HTR-8/SVneo (cell line): ENCODE measurements at places on chromosomes 6 and 20.

- no peak for DNase-seq
These were observed 1.7 kb upstream of the VSTM2L start for GRCh38 chr20:37901240-37901639.

- DNase-seq = no peak
These were observed 75.8 kb downstream of the MYB start for GRCh38 chr6:135256866-135257265.

DNA sequence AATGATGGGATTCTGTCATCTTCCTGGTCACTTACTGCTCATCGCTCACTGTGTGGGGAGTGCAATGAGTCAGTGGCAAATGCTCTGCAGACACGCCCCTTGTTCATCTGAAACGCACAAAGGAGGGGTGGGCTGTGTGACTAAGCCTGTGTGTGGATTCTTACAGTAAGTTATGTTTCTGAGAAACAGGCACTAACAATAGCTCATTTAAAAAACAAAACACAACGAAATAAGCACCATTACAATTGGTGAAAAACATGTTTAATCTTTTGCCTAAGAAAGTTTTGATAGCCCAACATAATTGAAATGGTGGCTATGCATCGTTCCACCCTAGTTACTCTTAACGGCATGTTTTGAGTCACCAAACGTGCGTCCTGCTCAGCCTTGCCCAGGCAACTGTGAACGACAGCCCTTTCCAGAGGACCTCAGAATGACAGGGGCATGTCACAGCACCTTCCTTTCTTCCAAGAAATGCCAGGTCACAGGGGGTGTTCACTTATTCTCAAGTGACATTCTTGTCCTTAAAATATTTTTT lies 118.4 kb upstream of the SGK1 start:
- peak; percentile 86 for DNase-seq

DNA sequence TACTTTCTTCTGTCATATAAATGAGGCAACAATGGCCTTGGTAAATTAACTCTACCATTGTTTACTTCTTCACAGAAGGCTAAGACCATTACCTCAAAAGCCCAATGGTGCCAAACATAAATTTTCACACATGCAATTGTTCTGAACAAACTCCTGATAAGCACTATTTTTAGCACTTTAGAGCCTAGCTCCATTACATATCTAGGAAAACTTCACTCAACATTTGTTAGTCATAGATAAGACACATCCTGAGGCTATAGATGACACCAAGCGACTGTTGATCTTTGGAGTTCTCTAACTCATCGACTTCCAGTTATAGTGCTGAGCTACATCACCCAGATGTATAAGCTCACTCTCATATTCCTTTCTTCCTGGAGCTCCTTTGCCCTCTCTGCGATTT lies 245.9 kb downstream of the EYS start:
- DNase-seq = no peak

DNA sequence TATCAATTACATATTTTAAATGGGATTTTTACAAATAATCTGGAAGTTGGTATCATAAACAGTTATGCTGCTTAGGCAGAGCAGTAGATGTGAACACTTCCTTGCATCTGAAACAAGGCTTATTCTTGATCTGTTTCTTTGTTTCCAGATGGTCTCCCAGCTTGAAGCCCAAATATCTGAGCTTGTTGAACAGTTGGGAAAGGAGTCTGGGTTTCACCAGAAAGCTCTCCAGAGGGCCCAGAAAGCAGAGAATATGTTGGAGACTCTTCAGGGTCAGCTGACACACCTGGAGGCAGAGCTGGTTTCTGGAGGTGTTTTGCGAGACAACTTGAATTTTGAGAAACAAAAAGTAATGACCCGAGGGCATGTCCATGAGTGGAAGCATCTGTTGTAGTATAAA lies 91.9 kb downstream of the CCDC170 start:
- no peak for DNase-seq

- DNase-seq = no peak
These were observed 97.4 kb upstream of the NEDD9 start for GRCh38 chr6:11329726-11330412.

DNA sequence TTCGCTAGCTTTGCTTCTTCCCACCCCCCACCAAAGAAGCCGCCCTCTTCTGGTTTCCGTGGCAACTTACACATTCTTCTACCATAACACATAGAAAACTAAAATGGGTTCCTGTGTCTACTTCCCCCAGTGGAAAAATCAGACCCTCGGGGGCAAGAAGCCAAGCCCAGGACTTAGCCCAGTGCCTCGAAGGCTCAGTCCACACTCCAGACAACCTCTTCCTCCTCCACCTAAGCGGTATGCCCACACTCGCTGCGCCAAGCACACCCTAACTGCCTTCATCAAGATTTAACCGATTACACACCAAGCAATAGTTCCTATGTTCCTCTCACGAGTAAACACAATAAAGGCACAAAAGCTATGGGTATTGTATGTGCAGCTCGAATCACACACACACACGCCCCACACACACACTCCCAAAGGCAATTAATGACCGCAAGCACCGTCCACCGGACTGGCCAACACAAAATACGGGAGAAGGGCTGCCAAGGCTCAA lies 537 bp downstream of the PPIL4 start:
- DNase-seq = no peak

DNA sequence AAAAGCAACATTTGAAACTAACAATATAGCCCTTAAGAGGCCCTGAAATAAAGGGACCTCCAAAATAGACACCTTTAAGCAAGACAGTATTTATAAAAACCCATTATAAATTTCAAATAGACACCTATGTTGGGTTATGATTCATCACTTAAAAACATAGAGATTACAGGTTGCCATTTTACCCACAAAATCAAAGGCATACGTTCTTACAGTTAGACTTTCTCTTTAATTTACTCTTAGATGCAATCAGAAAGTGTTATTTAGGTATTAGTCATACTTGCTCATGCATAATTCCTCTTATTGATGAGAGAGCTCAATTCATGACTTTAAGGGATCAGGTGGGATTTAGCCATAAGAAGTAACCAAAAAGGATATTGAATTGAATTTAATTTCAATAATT lies 51.5 kb upstream of the TMEM200A start:
- no peak for DNase-seq

DNA sequence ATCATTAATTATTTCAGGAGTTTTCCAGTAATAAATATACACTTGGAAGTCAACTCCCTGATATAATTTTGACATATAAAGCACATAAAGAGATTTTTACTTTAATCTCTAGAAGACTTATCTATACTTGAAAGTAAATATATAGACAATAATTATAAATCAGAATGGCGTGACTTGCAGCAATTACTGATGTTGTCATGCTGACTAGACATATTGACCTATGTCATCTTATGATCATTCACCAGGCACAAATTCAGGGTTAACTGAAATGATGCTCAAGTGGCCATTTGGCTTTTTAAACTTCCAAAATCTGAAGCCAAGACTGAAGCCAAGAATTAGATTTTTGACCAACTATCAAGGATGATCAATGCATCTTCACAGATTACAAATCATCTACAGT lies 192.2 kb downstream of the MCHR2 start:
- no peak for DNase-seq

DNA sequence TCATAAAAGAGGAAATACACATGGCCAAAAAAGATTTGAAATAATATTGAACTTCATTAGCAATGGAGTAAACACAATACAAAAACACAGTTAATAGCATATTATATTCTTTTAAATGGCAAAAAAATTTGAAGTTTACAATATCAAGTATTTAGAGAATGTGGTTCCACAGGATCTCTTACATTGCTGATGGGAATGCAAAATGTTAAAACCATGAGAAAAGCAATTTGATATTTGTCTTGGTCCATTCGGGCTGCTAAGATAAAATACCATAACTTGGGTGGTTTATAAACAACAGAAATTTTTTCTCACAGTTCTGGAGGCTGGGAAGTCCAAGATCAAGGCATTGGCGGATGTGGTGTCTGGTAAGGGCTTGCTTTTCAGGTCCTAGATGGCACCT lies 154.0 kb upstream of the PLN start:
- no peak for DNase-seq

- no peak for DNase-seq
These were observed 6.1 kb upstream of the RNF8 start for GRCh38 chr6:37347670-37348111.

GRCh38 chr20:25222461-25223178 lies 25.3 kb upstream of the PYGB start:
- no peak for DNase-seq

DNA sequence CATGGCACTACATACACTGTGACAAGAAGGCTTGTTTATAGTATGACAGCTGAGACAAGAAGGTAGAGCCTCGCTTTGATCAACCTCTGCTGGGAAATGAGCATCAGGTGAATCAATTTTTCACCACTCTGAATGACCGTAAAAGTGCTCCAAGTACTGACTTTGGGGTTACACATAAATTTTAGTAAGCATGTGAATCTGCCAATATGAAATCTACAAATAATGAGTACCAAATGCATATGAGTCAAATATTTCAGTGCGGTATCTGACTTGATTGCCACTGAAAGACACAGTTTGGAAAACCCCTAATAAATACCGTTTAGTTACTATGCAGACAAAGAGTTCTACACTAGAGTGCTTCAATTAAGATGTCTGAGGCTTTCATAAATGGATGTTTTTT lies 77.8 kb downstream of the ATG5 start:
- DNase-seq = no peak

- no peak for DNase-seq
These were observed 54.7 kb downstream of the FGD2 start for GRCh38 chr6:37060195-37060559.

- peak; percentile 84 for DNase-seq
These were observed 16.1 kb downstream of the BPIFB1 start for GRCh38 chr20:33299111-33299603.

GRCh38 chr6:15642276-15642675 lies 20.6 kb downstream of the DTNBP1 start:
- DNase-seq = no peak

DNA sequence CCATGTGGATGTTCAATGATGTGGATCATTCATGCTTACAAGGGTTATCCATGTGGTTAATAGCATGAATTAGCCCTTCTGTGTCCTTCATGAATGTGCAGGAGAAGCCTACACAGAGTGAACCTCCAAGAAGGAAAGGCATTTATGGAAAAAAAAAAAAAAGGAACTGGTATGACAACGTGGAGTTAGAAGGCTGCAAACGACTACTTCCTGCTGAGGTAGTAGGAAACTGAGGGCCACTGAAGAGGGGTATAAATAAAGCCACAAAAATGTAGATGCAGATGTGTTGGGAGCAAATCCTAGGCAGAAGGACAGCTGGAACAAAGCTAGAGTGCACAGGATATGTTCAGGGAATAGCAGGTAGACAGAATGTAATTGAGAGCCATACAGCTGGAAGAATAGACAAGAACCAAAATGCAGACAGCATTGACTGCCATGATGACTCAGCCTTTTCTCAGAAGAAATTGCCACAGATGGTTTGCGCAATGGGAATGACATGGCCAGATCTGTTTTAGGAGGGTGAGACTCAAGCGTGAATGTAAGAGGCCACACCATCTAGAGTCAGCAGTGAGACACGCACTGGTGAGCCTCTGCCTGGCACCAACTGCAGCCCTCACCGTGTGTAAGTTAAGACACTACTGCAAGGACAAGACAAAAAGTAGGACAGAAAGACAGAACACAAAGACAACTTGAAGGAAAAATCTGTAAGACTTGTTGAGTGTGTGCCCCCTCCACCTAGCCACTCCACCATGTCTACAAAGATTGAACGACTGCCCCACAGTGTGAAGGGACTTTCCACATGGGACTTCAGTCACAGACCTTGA lies 79.8 kb downstream of the KIF13A start:
- peak; percentile 81 for DNase-seq

- no peak for DNase-seq
These were observed 46.8 kb downstream of the RREB1 start for GRCh38 chr6:7154341-7155139.

DNA sequence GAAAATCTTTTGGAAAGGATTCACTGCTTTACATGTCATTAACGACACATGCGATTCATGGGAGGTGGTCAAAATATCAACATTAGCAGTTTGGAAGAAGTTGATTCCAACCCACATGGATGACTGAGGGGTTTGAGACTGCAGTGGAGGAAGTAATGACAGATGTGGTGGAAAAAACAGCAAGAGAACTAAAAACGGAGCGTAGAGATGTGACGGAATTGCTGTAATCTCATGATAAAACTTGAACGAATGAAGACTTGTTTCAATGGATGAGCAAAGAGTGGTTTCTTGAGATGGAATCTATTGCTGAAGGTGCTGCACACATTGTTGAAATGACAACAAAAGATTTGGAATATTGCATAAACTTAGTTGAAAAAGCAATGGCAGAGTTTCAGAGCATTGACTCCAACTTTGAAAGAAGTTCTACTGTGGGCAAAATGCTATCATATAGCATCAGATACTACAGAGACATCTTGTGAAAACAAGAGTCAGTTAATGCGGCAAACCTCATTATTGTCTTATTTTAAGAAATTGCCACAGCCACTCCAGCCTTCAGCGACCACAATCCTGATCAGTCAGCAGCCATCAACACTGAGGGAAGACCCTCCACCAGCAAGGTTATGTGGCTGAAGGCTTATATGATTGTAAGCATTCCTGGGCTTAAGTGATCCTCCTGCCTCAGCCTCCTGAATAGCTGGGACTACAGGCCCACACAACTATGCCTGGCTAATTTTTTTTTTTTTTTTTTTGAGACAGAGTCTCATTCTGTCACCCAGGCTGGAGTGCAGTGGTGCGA lies 19.2 kb downstream of the SRSF3 start:
- DNase-seq = no peak

DNA sequence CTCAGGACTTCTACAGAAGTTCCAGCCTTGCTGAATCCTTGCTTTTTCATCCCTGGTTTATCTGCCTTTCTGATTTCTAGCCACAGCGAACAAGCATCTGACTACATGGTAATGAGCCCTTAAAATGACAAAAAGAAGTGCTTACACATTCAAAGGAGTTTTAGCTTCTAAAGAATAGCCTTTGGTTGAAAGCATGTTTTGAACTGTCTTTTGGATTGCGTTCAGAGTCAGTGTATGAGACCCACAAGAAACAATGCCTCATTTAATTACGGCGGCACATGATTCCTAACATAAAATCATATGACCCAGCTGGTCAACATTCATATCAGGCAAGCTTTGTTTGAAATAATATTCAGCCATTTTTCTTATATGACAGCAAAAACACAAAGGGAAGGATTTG lies 784.2 kb downstream of the KIF16B start:
- no peak for DNase-seq

DNA sequence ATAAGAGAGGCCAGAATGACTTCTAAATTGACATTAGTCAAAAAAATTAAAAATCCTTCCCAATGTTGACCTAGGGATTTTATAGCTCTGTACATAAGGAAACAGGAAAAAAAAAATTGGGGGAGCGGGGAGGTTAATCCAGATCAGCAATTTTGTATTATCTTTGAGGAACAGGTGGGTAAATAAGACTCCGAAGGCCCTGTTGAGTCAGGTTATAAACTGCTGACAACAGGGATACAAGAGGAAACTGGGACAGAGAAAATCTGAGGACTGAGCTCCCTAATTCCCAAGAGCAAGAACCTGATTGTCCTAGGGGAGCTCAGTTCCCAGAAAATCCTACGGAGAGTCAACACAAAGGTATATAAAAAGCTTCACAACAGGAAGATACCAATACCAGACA lies 26.8 kb upstream of the CRIP3 start:
- DNase-seq = no peak
